MM.1S (cell line): ENCODE measurements at places on chromosomes 3 and 15.

- DNase-seq: no peak
These were observed 295.2 kb upstream of the WNT5A start for GRCh38 chr3:55782351-55782750.

GRCh38 chr3:156382458-156383346 is 172.2 kb downstream of the SSR3 start:
- DNase-seq: peak; percentile 73

- no peak for DNase-seq
These were observed 65.2 kb downstream of the LSM3 start for GRCh38 chr3:14243782-14244181.

- peak; percentile 33 for DNase-seq
These were observed 14.6 kb downstream of the HDAC11 start for GRCh38 chr3:13494463-13495350.

- DNase-seq: no peak
These were observed 50.4 kb upstream of the CMSS1 start for GRCh38 chr3:99767291-99767690.

GRCh38 chr15:27464941-27465612 is 494.1 kb downstream of the GABRG3 start:
- no peak for DNase-seq
